Testis (tissue), 5 donors: ENCODE measurements at places on chromosomes 12 and 14. TPM values are rescaled to one million over a fixed set of nuclear protein-coding genes. Genes with fewer than 3 reads are reported as not detected.

The EGLN3 gene
- 3.0 TPM for total RNA-seq

GRCh38 chr12:31491841-31492598 lies 98.9 kb downstream of the DENND5B start:
- H3K4me1 ChIP-seq: no peaks in the 10 kb centered on the region
- DNase-seq: no peak
- H3K36me3 ChIP-seq: no peaks in the 10 kb centered on the region

The KRT83 gene
- 0.39 TPM for total RNA-seq

The CCDC184 gene
- 6.9 TPM for total RNA-seq

The FITM1 gene
- 2.2 TPM for total RNA-seq

DNA sequence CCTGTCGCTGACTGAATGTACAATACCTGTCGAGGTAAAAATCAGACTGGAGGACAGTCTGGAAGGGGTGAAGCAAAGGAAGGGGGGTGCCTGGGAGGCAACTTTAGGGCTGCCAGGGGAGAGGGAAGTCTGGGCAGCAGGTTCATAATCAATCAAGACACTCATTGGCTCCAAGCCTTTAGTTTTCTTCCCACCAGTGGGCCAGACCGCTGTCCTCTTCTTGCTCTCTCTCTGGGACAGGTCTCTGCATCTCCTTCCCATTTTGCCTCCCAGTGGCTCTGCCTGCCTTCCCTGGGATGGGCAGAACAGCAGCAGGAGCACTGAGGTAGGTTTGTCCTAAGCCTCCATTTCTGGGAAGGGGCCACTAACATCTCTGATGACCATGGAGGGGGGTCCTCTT lies 206.5 kb downstream of the TTC8 start:
- DNase-seq: no peak
- H3K4me3 ChIP-seq: no peak overlapping the region
- H3K36me3 ChIP-seq: no peaks in the 10 kb centered on the region
- H3K27ac ChIP-seq: no peak overlapping the region
- peaks cover under 1% of the 10 kb centered on the region for H3K4me1 ChIP-seq
